Hippocampal formation (tissue), 2 donors: ENCODE measurements at places on chromosomes 1 and 21.

DNA sequence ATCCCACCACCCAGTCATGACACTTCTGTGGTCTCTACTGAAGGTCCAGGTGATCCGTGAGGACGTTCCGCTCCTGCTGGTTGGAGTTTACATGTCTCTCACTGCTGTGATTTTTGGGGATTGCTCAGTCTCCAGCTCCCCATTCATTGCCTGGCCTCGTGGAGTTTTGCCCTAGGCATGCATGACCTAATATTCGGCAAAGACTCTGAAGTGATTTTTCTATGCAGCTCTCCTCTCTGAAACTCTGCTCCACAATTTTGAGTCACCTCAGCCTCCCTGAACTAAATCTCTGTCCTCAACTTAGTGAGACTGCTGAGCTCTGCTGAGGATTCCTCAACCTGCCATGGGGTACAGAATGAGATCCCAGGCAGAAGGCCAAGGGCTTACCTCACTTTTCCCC lies 174.4 kb upstream of the FGGY start:
- no peak for DNase-seq

DNA sequence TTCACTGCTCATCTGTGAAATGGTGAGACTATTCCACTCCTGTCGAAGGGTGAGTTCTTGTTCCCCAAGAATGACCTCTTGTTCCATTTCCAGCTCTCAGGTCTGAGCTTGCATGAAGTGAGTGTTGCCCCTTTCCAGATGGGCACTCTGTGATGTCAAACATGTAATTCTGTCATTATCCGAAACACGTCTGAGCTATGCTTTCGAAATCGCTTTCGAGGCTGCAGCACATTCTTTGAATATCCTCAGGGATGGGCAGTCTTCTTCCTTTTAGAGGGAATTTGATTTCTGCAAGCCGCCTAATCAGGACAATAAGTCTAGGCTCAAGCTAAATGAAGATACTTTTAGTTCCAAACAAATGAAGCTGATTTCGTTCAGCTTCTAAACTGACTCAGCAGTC lies 15.1 kb downstream of the NFASC start:
- DNase-seq, result no peak

- no peak for DNase-seq
Measured at GRCh38 chr21:28856588-28857250, 136.0 kb downstream of the LTN1 start.

DNA sequence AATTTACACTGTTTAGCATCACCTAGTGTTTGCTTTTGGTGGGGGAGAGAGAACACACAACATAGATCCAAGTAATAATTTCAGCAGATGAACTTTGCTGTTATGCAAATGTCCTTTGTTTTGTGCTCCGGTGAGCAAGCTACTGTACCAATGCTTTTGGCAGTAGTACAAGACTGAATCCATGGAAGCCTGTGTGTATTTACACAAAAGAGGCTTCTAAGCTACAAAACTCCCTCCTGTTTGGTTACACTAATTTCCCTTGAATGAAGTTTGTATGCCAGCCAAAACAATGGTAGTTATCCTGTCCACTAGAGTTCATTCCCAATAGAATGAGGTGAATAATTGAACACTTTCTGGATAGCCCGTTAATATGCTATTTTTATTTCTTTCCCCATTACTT lies 320.5 kb downstream of the KCTD3 start:
- DNase-seq, result no peak

- no peak for DNase-seq
Measured at GRCh38 chr1:212971312-212971711, 21.0 kb downstream of the VASH2 start.

DNA sequence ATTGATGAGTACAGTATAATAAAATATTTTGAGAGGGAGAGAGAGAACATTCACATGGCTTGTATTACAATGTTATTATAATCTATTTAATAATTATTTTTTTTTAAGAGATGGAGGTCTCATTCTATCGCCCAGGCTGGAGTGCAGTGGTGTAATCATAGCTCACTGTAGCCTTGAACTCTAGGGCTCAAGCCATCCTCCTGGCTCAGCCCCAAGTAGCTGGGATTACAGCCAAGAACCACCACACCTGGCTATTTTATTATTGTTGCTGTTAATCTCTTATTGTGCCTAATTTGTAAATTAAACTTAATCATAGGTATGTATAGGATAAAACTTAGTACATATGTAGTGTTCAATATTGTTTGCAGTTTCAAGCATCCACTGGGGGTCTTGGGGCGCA lies 57.8 kb downstream of the HS2ST1 start:
- no peak for DNase-seq

DNA sequence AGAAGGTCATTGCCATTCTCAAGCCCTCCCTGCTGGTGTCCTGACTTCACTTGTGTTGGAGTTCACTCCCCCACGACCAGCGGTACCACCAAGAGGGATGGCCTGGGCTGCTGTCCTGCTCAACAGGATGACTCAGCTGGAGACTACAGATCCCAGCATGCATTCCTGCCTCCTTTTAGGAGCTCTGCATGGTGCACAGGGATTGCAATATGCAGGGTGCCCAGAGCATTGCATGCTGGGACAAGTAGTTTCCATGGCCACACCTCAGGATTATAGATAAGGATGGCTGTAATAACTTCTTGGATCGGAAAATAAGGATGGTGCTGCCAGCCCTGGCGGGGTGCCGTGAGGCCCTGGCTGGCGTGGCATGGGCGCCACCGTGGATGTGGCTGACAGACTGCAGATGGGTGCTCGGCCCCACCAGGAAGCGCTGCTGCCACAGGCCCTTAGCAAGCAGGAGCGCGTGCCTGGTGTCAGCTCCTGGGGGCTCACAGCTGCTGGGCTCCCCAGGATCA lies 150.0 kb downstream of the CASZ1 start:
- no peak for DNase-seq

DNA sequence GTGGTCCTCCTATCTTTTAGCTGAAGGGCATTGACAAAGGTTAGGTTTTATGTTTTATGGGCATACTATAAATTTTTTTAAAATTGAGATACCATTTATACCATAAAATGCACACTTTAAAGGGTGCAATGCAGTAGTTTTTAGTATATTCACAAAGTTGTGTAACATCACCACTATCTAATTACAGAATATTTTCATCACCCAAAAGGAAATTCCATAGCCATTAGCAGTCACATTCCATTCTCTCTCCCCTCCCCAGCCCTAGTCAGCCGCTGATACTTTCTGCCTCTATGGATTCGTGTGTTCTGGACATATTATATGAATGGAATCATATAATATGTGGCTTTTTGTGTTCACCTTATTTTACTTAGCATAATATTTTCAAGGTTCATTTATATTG lies 135.8 kb upstream of the B3GALT2 start:
- no peak for DNase-seq

DNA sequence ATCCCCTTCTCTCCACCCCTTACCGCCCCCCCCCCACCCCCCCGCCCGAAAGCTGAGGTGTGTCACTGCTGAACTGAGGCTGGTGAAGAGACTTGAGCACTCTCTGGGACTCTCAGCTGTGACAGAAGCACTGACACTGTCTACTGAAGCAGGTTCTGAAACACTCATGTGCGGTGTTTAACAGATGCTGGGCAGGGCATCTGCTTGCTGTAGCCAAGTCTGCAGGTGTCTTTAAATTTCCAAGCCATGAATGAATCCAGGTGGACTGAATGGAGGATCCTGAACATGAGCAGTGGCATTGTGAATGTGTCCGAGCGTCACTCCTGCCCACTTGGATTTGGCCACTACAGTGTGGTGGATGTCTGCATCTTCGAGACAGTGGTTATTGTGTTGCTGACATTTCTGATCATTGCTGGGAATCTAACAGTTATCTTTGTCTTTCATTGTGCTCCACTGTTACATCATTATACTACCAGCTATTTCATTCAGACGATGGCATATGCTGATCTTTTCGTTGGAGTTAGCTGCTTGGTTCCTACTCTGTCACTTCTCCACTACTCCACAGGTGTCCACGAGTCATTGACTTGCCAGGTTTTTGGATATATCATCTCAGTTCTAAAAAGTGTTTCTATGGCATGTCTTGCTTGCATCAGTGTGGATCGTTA lies at the start of gene GPR52:
Gene GPR52, plus strand, starts transcription at position 99 of the 665 bp plus-strand sequence. Its CDS starts 148 bp downstream, at position 247.
- no peak for DNase-seq

GRCh38 chr1:96918406-96918805 lies 196.8 kb downstream of the PTBP2 start:
- DNase-seq, result no peak

DNA sequence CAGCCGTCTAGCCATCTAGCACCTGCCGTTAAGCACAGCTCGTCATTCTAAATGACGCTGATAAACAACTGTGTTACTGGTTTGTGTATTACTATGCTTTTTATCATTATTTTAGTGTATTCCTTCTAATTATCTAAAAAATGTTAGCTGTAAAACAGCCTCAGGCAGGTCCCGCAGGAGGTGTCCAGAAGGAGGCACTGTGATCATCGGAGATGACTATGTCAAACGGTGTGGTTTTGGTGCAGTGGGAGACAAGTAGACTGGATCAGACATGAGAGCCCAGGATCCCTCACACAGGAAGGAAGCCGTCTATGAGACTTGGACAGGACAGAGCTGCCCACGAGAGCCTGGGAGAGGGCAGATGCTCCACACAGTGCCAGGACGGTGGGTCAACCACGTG lies 55.3 kb upstream of the COL6A1 start:
- no peak for DNase-seq

DNA sequence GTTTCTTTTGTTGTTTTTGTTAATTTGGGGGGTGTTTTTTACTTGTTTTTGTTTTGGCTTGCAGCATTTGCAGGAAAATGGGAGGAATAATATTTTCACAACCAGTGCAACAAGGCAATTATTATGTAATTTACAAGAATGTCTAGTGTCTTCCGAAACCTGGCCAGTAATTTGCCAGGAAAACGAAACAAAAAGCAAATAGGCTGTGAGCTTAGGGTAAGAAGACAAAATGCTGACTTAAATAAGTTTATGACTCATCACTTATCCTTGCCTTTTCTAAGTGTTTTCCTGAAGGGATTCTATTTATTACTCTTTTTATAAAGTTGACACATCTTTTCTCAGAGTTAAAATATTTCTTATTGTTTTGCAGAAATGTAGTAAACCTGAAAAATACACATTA lies 49.8 kb downstream of the KCNT2 start:
- no peak for DNase-seq

DNA sequence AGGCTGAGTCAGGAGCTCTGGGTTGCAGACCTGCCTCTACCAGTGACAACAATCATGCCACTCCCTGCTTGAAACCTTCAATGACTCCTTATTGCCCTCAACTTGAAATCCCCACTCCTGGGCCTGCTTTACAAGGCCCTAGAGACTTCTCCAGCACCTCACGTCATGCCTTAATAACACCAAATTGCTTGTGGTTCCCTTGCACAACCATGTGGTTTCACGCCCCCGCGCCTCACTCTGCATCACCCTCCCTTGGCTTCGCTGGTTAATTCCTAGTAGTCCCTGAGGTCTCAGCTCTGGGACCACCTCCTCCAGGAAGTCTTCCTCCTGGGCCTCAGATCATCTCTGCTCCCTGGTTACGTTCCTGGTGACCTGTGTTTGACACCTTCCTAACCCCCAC lies 33.0 kb downstream of the EPHA2 start:
- no peak for DNase-seq

DNA sequence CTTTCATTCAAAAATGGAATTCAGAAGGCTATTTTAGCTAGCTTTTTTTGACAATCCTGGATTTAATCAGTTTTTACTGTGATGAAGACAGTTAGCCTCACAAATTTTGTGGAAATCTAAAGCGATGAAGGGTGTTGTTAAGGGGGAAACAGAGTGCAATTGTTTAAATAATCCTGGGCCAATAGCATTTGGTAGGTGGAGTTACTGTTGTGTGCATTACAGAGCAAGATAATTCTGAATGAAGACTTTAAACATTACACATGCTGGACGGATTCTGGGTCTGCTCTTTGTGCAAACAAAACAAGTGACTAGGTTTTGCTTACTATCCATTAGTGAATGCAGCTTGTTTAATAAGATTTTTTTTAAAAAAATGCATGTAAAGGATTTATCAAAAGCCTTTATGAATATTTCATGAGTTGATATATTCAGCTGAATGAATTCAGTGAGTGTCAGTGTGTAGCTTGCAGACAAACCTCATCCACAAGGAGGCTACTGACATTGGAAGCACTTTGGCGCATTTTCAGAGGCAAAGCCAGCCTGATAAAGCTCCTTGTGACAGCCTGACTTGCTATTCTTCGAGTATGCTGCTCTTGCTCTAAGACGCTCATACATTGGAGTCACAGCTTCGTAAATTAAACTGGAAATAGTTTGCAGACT lies 199.6 kb downstream of the PDE4B start:
- DNase-seq, result peak; percentile 56

DNA sequence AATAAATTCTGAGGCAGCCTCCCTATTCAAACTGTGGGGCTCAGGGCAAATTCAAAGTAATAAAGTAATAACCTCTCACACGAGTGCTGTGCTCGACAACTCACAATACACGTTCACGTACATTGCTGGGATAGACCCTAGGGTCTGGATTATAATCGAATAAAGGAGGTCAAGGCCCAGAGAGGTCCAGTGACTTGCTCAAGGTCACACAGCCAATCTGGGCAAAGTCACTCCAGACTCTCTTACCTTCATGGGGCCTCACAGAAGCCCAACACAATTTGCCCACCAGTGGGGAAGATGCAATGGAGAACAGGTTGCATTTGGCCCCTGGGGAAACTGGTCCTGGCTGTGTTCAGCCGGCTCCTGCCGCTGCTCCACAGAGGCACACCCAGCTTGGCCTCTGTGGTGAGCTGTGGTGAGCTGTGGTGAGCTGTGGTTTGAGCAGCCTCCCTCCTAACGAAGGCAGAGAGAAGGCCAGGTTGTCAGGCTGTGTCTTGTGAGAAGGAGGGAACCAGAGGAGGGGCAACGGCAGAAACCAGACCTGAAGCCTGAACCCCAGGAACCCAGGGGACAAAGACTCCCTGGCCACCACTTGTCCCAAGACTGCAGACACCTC lies 35.1 kb downstream of the NUAK2 start:
- no peak for DNase-seq

DNA sequence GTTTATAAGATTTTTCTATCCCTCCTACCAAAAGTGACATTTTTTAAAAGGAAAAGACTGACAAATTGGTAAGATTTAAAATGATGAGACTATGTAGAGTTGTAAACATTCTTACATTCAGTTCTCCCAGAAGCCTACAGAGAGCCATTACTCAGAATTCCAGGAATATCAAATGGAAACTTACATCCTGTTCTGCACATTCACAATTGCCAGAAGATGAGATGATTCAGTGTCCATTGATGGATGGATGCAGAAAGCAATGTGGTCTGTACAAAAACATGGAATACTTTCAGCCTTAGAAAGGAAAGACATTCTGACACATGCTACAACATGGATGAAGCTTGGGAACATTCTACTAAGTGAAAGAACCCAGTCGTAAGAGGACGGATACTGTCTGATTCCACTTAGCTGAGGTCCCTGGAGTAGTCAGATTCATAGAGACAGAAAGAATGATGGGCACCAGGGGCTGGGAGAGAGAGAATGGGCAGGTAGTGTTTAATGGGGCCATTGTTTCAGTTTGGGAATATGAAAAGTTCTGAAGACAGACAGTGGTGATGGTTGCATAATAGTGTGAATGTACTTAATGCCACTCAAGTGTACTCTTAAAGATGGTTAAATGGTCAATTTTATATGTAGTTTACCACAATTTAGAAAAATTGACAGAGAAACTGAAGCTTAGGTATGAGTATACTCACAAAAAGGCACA lies 16.6 kb downstream of the MX1 start:
- no peak for DNase-seq
